Fibroblast of skin of abdomen (primary cell): ENCODE measurements at places on chromosomes 2 and 18.

DNA sequence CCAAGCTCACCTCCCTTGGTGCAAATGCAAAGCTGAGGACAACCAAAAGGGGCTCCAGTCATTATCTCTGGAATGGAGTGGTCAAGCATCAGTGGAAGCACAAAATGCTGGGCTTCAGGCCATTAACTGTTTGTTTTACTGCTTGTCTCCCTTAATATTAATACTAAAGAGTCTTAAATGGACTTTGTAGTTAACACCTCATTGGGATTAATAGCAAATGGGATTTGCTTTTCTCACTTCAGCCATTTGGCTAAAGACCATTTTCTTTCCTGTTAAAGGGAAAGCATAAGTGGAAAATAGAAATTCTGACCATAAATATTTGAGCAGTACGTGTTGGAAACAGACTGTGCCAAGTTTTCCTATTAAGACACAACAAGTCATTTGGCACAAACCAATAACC lies 154.4 kb downstream of the DNER start:
- DNase-seq, result no peak

DNA sequence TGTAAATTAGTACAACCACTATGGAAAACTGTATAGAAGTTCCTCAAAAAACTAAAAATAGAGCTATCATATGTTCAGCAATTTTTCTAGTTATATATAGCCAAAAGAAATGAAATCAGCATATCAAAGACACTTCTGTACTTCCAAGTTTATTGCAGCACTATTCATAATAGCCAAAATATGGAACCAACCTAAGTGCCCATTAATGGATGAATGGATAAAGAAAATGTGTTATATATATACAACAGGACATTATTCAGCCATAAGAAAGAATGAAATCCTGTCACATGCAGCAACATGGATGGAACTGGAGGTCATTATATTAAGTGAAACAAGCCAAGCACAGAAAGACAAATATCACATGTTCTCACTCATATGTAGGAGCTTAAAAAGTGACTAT lies 112.6 kb downstream of the MDH1 start:
- no peak for DNase-seq

GRCh38 chr2:17940091-17940630 lies 61.7 kb downstream of the KCNS3 start:
- no peak for DNase-seq

DNA sequence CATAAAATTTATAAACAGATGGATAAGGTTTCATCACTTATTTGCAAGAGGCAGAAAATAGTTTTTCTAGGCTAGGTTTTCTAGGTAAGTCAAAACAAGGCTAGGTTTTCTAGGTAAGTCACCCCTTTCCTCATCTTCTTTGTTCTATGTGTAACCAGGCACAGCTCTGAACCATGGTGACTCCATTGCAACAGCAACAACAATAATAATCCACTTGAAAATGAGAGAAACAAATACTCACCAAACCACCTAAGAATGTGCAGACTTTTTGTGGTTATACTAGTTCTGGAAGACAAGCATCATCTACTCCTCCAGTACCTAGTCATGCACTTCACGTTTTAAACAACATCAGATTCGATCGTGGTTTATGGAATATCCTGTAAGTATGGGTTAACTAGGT lies 237.4 kb upstream of the ACVR2A start:
- DNase-seq, result no peak

DNA sequence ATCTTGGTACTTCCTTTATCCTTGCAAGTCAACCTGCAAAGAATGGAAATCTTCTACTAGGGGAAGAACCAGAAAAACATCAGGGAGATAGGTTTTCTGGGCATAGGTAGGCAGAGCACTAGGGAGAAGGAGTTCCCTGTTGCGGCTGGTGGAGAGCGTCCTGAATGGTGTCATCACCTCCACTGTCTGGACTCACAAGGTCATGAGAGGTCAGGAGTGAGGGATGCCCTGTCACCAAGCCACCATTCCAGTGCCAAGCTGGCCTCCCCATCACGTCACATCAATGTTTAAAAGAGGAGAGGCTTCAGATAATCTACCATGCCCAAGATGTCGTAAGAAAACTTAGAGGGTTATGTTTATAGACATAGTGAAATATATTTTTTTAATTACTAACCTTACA lies 72.1 kb downstream of the BCL2 start:
- DNase-seq, result no peak

GRCh38 chr18:32598144-32598543 lies 127.5 kb upstream of the GAREM1 start:
- no peak for DNase-seq

DNA sequence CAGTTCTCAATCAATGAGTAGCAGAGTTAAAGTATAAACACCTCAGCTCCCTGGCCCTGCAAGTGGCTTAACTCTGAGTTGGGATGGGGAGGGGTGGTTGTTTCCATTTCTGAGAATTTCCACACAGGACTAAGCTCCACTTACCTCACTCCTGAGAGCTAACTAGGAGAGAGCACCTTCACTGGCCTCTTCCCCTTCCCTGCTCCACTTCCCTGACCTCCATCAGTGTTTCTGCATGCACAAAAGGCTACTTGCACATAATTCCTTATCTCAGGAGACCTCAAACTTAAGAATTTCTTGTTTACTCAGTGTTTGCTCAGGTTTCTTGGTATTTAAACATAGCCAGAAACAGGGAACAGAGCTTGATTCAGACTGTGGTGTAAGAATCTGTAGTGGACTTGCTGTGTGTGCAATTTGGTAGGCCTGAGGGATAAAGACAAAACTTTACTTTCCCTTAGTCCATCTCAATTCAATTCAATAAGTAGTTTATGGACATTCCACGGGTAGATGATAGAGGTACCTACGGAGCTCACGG lies 97.2 kb downstream of the PID1 start:
- no peak for DNase-seq

GRCh38 chr18:8799001-8799400 lies 93.6 kb downstream of the MTCL1 start:
- DNase-seq, result peak; percentile 14
